ENCODE measurements at places on chromosomes 12 and 14.

DNA sequence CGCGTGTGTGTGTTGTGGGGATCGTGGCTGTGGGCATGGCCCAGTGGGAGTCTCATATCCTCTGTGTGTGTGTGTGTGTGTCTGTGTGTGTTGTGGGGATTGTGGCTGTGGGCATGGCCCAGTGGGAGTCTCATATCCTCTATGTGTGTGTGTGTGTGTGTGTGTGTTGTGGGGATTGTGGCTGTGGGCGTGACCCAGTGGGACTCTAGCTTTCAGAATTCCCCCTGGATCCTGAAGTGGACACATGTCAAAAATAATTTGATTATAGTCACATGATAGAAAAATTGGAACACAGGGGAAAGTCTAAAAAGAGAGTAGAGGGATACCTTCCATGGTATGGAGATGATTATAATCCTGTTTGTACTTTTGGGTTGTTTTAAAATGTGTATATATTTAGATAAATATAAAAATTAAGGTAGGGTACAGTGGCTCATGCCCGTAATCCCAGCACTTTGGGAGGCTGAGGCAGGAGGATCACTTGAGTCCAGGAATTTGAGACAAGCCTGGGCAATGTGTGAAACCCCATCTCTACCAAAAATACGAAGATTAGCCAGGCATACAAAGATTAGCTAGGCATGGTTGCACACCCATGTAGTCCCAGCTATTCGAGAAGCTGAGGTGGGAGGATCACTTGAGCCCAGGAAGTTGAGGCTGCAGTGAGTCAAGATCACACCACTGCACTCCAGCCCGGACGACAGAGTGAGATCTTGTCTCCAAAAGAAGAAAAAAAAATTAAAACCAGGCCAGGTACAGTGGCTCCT, 11.0 kb downstream of the PAPLN start:
- DNase-seq = no peak

DNA sequence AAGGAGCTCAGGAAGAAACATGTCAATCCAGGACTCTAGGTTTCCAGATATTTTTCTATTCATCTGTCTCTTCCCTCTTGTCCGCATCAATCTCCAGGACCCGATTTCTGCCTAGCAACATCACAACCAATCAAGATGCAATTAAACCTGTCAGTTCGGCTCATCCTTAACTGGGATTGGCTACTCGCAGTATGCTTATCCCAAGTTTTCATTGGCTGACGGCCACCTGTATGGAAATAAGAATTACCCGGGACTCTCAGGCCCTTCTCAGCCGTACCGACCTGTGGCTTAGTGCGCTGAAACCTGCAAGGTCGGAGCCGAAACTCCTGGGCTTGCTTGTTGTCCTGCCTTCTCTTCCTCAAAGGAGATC, 20.4 kb upstream of the ATP5MC2 start:
- no peak for DNase-seq

- DNase-seq = no peak
Measured at GRCh38 chr14:66539034-66539433, 31.1 kb downstream of the GPHN start.

DNA sequence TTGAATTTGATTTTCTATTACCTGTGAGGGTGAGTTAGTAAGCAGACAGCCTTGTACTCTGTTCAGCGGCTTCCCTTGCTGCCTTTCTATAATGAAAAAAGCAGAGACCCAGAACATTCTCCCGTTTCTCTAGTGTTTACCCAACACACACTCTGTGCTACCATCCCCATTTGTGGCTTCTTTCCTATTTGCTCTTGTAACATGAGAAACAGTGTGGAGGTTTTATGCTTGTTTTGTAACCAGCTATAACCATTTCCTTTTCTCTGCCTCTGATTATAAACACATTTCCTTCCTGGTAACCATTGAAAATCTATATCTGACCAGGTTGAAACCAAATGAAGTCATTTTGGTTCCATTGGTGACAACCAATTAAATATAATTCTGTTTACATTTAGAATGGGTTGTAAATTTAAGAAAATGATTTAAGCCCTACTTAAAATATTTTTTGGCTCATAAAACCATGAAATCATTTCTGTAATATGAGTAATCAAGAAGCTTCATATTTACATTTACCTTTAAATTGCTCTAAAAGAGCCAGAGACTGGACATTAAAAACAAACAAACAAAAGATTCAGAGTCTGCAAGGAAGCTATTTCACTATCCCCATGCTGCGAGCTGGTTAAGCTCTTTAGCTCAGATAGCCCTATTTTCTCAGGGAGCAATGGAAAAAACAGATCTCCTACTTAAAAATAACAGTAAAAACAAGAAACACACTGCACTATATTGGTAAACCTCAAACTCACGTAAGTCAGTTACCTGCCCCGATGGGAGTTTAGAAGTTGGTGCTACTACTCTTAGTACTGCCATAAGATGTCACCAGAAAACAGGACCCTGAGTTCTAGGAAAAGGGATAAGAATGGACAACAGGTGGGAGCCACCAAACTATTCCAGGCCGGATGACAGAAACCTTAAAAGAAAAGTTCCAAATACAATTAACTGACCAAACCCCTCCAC, 206.5 kb upstream of the EEA1 start:
- DNase-seq = no peak

DNA sequence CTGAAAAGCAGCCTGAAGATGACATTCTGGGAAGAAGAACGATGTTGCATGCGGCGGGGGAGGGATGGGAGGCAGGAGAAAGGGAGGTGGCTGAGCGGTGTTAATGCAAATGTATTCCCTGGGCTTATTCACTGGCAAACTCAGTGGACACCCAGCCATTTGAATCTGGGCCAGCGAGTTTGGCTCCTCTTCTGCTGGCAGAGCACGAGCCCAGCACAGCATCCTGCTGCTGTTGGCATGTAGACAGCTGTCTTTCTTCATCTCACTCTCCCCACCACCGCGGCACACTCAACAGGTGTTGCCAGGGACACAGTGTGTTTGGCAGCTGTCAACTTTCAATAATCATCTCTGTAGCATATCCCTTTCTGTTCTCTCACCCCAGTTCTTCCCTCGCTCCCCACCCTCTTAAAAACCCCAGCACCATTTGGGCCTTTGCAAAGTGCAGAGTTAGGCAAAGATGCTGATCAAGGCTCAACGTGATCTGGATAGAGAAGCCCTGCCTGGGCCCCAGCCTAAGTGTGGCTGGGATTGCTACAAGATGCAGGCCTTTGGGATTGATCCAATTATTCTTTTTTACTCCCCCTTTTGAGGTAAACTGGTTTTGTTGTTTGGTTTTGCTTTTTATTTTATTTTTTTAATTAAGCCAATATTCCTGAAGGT, 131.9 kb downstream of the EXOC5 start:
- no peak for DNase-seq

DNA sequence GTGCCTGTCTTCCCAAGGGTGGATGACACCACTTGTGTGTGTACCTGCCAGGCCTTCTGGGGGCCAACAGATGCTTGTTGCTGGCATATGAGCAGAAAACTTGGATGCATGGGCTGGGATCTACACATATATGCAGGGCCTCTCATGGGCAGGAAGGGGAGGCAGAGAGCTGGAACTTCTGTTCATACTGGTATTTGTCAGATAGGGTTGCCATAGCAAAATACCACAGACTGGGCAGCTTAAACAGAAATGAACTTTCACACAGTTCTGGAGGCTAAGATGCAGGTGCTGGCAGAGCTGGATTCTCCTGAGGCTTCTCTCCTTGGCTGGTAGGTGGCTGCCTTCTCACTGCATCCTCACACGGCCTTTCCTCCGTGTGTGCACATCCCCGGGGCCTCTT, 121.8 kb downstream of the SUDS3 start:
- DNase-seq = no peak

GRCh38 chr12:15580431-15580830, 208.8 kb downstream of the EPS8 start:
- no peak for DNase-seq

GRCh38 chr12:31749024-31749704, 20.3 kb upstream of the AMN1 start:
- peak; percentile 78 for DNase-seq

- DNase-seq = no peak
Measured at GRCh38 chr14:55370883-55371455, 40.7 kb downstream of the ATG14 start.

Data from T-helper 2 cell treated with Interferon-gamma antibody and Interleukin-4, amounts not matched to agents 5 μg/mL and 100 μg/mL, for 36 hours (primary cell).